ENCODE measurements at places on chromosomes 5 and 9.
A peak's percentile ranks its signal among the peaks of the same experiment; 100 is the strongest.

GRCh38 chr5:6340100-6340499 is 38.2 kb downstream of the MED10 start:
- no peak for DNase-seq

GRCh38 chr9:120775859-120776258 is 17.4 kb downstream of the FBXW2 start:
- DNase-seq, result no peak

DNA sequence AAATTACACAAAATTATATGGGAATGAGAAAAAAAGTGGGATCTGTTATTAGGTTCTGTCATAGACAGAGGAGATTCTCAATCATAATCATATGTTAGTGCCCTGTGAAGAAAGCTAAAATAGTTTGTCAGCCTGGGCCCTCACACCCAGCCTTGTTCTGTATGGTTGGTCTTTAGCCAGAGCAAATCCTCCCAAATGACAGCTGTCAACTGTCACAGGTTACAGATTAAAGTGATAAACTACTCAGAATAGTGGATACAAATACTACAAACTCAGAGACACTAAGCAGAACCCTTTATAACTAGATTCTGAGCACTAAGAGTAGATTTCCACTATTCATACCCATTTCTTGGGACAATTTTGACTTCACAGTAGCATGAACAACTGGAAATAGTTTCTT is 405.0 kb upstream of the MEF2C start:
- DNase-seq, result no peak

- DNase-seq, result no peak
These were observed 125.6 kb upstream of the TARS1 start for GRCh38 chr5:33315189-33315588.

DNA sequence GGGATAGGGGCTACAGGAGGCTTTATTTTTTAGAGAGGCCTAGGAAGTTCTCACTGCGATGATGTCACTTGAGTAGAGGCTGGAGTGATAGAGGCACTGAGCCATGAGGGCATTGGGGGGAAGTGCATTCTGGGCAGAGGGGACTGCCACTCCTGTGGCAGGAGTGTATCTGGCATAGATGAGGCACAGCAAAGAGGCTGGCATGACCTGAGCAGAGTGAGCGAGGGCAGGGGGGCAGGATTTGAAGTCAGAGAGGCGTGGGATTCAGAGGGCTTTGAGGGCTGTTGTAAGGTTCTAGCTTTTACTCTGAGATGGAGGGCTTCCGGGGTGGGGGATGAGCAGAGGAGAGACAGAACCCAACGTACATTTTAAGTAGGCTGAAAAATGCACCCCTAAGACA is 91.9 kb upstream of the SH3PXD2B start:
- DNase-seq, result no peak

- DNase-seq, result no peak
These were observed 88.5 kb upstream of the TXNDC8 start for GRCh38 chr9:110426052-110426709.

- no peak for DNase-seq
These were observed 353.5 kb upstream of the POU5F2 start for GRCh38 chr5:94094793-94095441.

DNA sequence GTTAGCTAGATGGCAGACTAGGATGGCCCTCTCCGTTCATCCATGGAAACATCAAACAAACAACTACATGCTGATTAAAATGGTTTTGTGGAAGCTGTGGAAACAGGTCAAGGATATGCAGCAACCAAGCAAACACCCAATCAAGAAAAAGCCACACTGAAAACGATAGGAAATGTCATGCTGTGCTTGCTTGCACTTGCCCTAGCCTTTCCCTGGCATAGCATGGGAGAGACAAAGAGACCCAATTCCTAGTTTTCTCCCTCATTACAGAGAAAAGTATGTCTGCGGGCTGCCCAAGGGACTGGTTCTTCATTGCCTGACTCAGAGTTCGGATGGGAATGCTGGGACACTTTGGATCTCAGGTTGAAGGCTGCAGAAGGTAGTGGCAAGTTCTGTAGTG is 98.7 kb downstream of the FANCC start:
- no peak for DNase-seq

- DNase-seq, result no peak
These were observed 28.5 kb downstream of the GOLGA2 start for GRCh38 chr9:128247226-128247803.

DNA sequence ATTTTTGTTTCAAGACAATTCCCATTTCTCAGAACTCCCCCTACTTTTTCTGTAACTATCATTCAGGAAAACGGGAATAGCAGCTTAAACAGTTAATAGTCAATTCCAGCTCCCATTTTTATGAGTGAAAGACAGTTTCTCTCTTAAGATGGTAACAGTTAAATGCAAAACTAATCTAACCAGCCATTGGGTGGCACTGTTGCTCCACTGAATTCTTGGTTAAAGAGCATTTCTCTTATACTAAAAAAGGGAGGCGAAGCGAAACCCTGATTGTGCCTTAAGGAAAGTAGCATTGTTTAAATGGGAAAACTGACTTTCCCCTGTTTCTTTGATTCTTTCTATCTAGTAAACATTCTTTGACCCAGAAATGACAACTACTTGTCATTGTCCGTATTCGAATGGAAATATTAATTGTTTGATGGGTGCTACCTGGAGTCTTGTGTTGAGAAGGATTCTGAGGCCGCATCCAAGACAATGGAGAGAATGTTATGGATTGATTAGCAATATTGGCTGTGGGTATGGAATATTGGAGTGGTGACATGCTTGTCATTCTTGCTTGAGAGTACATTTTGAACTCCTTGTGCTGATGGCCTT is 507.8 kb downstream of the MAT2B start:
- DNase-seq, result peak; percentile 37

DNA sequence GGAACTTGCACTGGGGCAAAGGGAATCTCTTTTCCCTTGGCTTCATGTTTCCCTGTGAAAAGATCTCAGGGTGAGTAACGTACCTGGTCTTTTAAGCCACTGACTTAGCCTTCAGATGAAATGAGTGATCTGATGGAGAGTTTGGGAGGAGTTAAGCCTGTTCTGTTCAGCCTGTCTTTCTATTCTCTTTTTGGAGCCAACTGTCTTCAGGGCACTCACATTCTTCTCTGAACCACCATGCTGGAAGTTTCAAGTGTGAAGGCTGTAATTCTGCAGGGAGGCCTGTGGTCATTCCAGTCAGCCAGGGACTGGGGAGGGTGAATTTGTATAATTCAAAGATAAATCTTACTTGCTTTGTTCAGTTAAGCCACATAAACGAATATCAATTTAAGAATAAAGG is 722.2 kb upstream of the SEMA6A start:
- no peak for DNase-seq

GRCh38 chr5:179313849-179314521 is 31.3 kb downstream of the ADAMTS2 start:
- DNase-seq, result no peak

- DNase-seq, result no peak
These were observed 249.4 kb upstream of the TRIM32 start for GRCh38 chr9:116437411-116438370.

DNA sequence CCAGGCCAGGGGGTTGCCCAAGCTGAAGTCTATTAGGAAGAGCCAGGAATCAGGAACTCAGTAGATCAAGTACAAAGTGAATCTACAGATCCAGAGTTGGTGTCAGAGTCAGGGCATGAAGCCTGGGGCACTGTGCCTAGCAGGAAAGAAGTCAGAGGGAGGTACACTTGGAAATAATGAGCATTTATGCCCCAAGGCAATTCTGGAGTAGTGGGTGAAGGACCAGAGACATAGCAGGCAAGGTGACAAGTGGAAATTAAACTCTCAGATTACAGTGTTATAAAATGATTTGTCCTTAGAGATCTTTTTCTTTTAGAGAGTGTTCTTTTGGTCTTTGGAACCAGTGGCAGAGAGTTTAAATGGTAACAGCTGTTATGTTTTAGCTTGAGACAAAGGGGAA is 138.0 kb downstream of the ADAMTSL1 start:
- DNase-seq, result no peak

GRCh38 chr9:5515261-5515650 is 4.9 kb downstream of the PDCD1LG2 start:
- no peak for DNase-seq

GRCh38 chr9:4324513-4324912 is 24.6 kb upstream of the GLIS3 start:
- DNase-seq, result no peak

GRCh38 chr5:73387149-73387591 is 61.4 kb downstream of the FOXD1 start:
- DNase-seq, result no peak

GRCh38 chr5:1443171-1443570 is 2.1 kb downstream of the SLC6A3 start:
- DNase-seq, result no peak

DNA sequence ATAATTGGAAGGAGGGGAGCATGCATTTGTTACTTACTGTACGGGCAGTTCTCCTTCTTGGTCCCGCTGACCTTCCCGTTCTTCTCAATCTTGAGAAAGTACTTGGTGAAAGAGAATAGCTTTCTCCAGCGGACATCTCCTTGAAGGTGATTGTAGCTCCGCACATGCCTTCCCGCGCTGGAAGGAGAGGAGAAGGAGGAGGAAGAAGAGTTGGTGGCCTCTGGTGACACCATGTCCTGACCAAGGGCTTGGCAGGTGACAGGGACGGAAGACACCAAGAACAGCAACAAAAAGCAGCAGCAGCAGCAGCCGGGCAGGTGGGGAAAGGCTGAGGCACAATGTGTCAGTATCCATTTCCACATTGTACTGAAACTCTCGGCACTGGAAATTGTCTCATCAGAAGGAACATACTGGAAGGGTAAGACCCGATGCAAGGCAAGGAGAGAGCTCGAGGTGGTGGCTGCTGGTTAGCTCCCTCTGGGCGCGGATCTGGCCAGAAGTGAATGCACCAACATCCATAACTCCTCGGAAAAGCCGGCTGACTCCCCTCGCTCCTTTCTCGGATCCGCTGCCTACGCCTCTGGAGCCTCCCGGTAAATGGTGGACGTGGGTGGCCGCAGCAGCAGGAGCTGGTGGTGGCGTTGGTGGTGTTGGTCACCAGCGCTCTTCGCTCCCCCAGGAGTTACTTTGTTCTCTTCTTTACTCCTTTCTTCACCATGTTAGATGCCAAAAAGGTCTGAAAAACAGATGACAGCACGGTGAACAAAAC is 715 bp downstream of the FGF10 start:
- no peak for DNase-seq

DNA sequence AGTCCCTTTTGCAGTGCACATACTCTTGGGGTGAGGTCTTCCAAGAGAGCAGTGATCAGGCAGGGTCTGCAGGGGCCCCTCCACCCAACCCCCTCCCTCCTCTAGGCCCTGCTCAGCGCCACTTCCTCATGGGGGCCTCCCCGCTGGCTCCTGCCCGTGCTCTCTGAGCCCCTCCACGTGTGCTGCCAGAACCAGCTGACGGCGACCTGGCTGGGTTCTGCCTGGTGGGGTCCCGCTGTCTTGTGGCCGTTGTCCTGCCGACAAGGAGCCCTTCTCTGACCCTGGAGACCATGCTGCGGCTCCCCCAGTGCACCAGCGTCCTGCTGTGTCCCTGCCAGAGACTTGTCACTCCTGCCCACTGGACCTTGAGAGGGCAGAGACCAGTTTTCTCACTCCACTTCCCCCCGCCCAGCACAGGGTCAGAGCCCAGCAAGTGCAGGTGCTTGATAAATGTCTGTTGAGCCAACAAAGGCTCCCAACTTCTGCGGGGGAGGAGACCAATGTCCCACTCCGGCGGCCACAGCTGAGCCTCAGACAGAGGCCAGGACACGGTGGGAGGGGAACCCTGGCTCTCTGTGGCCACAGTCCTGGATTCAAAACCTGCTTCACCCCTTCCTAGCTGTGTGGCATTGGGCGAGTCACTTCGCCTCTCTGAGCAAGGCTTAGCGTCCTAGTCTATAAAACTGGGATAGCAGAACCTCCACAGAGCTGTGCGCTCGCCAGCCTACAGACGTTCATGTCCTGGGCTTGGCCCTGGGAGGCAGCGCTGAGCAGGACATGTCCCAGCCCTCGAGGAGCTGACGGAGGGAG is 24.8 kb downstream of the SARDH start:
- no peak for DNase-seq

DNA sequence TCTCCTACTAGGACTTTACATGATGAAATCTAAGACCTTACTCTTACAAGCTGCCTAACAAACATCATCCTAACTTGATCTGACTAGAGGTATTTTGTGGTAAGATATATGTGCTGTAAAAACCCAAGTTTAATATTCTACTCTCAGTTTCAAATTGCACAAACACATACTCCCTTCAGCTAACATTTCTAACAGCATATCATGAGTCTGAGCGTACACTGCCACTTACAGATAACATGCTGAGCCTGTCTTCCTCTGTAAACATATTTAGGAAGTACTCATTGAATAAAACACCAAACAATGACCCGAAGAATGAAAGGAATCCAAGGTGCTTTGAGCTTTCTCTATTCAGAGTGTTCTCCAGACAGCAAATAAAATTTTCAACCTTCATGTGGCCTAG is 7.9 kb upstream of the ESM1 start:
- no peak for DNase-seq

DNA sequence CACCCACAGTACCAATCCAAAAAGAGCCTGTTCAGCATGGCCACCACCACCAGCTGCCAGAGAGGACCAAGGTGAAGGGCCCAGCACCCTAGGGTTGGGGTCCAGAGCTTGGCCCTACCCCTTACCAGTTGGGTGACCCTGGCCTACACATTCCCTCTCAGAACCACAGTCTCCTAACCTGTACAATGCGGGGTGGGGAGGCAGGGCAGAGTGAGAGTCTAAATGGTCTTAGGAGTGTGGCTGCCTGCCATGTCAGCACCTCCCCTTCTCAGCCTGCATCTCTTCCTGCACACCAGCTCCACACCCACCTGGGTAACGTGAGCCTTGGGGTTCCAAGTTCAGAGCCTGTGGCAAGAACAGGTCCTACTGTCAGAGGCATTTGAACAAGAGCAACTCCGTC is 92.2 kb downstream of the C5orf15 start:
- no peak for DNase-seq

- DNase-seq, result no peak
These were observed 120.5 kb upstream of the IRX4 start for GRCh38 chr5:2003206-2003605.

DNA sequence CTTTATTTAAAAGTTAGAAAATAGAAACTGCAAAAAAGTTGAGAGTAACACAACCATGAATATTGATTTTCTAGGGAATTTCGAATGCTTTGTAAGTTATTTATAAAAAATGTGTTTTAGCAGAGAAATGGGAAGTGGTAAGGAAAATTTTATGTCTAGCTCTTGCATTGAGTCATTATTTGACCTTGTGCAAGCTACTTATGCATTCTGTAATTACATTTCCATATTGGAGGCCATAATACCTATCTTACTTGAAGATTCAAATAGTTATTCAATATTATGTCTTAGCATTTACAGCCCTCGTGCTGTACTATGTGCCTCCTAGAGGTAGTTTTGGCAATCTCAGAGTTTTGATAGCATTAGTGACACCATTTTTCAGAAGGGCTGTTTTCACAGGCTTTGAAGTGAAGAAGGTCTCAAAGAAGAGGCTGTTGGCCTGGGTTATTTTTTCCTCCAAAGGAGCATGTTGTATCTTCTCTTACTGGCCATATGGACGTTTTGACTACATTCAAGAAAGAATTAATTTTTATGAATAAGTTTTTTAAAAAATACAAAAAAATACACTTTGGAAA is 7.4 kb upstream of the DAP start:
- no peak for DNase-seq

GRCh38 chr9:16612627-16613026 is 257.8 kb downstream of the BNC2 start:
- DNase-seq, result no peak

GRCh38 chr5:138874241-138874640 is 894 bp downstream of the LRRTM2 start:
- DNase-seq, result no peak

Measured in CD4-positive, alpha-beta T cell treated with Interleukin-4 for 1 hour (primary cell).